Fibroblast of skin of right quadriceps (primary cell): ENCODE measurements at places on chromosomes 5 and 9.

GRCh38 chr5:173581408-173582215, 34.8 kb downstream of the BOD1 start:
- DNase-seq, result peak; percentile 36

DNA sequence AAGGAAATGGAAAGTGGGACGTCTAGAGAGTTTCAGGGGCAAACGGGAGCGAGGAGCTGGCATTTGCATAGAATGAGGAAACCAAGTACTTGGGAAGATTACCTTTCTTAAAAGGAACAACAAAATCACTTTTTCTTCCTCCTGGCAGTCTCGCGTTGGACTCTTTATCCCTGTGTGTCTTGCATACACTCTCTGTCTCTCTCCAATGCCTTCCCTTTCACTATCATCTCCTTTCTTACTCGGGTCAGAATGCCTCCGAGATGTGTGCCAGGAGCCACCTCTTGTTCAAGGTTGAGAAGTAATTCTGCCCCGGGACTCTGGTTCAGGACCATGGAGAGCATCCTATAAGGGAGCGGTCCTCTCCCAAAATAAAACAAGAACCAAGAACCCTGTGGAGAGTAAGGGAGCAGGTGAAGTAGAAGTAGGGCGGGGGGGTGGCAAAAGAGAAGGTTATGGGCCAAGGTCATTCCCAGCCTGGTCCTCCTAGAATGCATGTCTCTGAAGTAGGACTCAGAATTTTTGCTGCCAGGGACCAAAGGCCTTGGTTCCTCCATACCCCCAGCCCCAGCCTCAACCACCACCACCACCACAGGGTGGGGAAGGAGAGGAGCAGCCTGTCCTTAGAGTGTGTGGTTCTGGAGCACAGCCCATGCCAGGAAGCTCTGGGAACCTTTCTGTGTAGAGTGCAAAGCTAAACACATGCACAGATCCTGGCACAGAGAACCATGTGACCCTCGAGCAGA, 72.1 kb upstream of the ARAP3 start:
- peak; percentile 40 for DNase-seq

- no peak for DNase-seq
These were observed 1.4 kb upstream of the CHSY3 start for GRCh38 chr5:129902816-129903215.

GRCh38 chr9:72857624-72857996, 95.2 kb downstream of the ALDH1A1 start:
- no peak for DNase-seq

DNA sequence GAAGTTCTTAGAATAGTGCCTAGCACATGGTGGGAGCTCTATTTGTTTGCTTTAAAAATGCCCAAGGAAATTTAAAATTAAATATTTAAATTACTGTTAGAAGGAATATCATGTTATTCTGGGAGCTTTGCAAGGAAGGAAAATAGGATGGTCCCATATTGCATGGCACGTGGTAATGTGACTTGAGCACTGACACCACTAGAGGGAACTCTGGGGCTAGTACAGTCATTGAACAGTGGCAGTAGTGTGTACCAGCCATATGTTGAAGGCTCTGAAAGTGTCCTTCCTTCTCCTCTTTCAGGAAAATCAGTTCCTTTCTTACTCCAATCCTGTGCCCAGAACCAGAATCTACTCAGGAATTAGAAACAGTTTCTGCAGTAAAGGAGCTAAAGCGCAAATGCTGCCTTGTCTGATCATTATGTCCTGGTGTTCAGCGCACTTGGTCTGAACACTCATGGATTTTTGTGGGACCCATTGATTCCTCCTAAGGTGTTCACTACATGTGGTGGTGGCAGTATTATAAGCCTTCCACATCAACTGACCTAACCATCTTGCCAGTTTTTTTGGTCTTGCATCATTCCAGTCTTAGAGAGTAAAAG, 54.1 kb downstream of the GDA start:
- peak; percentile 24 for DNase-seq

DNA sequence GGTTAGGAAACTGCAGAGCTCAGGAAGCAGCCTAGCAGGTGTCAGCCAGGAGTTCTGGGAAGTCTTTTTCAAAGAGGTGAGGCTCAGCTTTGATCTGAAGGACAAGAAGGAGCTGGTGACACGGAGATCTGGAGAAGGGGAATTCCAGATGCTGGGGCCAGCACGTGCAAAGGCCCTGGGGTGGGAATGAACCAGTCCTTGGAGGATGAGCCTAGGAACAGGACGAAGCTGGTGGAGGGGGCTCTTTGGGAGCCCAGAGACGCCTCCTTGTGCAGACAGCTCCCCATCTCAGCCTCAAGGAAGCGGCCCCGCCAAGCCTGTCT, 15.2 kb upstream of the RNU6ATAC start:
- DNase-seq, result no peak
